NCI-H2107 (cell line): ENCODE measurements at places on chromosomes 13 and 19.

- no peak for DNase-seq
These were observed 428.2 kb upstream of the KLF12 start for GRCh38 chr13:74562381-74562780.

- DNase-seq: no peak
These were observed 49.2 kb downstream of the STOML3 start for GRCh38 chr13:38941353-38941945.

DNA sequence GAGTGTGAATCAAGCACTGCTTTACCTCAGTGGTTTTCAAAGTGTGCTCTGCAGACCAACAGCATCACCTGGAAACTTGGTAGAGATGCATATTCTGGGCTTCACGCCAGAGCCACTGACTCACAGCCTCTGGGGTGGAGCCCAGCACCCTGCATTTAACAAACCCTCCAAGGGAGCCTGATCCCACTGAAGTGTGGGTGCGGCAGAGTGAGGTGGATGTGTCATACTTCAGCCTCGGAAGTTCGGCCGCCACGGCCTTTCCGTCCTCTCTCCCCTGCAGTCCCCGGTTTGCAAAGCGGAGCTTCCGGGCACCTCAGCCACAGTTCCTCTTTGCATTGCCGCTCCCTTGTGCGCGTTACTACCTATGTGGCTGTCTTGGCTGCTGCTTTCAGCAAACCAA is 33.3 kb upstream of the MICU2 start:
- peak; percentile 52 for DNase-seq

DNA sequence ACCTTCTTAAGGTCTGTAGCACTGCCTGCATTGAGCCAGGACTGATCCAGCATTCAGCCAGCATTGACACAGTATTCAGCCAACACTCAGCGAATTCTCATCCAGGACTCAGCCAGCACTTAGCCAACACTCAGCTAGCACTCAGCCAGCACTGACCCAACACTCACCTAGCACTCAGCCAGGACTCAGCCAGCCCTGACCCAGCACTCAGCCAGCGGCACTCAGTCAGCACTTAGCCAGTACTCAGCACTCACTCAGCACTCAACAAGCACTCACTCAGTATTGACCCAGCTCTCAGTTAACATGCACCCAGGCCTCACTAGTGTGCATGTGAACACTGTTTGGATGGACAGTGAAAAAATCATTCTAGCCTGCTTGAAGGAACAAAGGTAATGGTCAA is 55.0 kb downstream of the TSHZ3 start:
- DNase-seq: no peak

GRCh38 chr13:49636705-49637104 is 8.4 kb downstream of the ARL11 start:
- no peak for DNase-seq

DNA sequence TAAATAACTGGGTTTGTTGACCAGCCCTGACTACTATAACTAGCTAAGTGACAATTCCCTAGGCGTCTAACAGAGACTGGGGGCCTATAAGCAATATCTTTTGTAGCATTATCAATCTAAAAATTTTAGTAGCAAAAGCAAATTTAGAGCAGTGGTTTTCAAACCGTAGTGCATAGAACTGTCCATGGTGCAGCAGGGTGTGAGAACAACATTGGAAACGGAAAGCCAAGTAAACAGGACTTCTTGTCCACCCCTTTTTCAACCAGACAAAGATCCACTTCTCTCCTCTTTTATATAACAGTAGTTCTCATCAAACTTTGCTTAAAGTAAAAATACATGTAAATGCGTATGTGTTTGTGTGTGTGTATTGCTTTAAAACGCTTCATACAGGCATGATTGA is 1099.1 kb upstream of the ATXN8OS start:
- DNase-seq: no peak

GRCh38 chr13:32752311-32752710 is 166.1 kb downstream of the PDS5B start:
- no peak for DNase-seq

DNA sequence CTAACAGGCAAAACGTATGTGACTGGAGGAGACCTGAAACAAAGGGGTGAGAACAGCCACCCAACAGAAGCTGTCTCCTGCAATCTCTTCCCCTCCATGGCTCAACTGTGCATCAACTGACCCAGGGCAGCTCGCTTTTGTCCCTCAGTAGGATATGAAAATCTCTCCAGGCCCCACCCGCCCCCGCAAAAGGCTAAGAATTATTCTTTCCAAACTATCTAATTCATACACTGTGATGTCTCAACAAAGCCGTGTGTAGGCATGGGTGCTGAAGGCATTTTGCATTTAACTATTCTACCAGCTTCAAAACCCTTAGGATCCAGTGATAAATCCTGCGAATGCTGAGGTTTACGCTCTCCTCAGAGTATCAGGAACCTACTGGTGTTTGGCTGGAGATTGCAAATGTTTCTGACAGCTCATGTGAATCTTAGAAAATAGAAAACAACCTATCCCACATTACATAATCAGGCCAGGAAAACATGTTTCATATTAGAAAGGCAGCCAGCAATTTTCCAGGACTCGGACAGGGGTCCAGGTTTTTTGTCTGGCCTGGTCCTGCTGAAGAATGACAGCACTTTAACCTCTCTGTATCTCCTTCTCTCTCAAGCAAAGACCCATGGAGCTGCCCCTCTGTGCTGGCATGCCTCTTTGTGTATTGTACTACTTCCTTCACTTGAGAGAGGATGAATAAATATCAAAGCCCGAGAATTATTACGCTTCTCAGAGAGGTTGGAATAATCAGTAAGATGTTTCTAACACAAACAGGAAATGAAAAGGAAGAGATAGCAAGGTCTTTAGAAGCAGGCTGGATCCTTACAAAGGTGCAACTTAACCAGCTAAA is 17.3 kb downstream of the DHRS12 start:
- DNase-seq: no peak

DNA sequence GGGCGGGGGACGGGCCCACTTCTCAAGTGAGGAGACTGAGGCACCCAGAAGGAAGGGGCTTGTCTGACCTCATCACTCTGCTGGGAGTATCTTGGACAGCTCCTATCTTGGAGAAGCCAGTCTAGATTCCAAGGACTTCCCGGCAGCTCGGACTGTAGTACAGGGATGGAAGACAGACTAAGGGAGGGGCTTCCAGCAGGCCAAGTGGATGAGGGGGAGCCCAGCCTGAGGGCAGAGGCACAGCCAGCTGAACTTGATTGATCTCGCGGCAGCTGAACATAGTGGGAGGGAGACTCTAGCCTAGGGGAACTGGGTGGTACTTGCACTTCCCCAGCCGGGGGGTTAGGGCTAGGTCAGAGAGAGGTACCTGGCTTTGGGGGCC is 711 bp downstream of the CILP2 start:
- no peak for DNase-seq

- DNase-seq: no peak
These were observed 286.1 kb downstream of the SPRY2 start for GRCh38 chr13:80054806-80055205.

DNA sequence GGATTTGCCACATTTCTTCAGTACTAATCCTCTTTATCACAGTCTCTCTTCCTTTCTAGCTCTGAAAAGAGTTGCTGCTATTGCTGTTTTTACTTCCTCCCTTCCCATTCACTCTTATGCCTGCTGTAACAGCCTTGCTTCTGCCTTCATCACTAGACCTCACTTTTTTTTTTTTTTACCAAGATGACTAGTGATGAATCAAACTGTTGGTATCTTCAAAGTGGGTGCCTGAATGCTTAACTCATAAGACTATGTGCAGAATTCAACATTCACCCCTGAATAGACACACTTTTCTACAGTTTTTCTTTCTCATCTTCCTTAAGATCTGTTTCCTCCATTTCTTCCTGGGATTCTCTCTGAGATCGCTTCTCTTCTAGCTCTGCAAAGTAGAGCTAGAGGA is 217.2 kb upstream of the HTR2A start:
- DNase-seq: no peak

DNA sequence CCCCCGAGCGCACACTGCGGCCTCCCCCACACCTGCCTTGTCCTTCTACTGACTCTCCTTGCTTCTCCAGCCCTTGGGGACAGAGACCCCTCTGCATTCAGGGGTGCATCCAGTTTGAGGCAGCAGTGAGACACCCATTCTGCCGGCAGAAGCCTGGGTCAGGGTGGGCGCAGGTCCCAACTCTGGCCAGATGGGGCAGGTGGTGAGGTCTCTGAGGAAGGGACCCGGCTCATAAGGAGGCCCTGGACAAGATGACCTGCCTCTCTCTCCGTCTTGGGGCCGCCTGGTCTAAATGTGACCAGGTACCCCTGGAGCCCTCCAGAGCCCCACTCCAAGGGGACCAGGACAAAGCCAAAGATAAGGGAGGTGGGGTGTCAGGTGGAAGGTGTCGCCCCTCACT is 6.1 kb downstream of the CHERP start:
- no peak for DNase-seq
